ENCODE measurements at places on chromosomes 6 and 20.

GRCh38 chr20:34311118-34312023 lies 8.2 kb upstream of the AHCY start:
- no peak for DNase-seq

DNA sequence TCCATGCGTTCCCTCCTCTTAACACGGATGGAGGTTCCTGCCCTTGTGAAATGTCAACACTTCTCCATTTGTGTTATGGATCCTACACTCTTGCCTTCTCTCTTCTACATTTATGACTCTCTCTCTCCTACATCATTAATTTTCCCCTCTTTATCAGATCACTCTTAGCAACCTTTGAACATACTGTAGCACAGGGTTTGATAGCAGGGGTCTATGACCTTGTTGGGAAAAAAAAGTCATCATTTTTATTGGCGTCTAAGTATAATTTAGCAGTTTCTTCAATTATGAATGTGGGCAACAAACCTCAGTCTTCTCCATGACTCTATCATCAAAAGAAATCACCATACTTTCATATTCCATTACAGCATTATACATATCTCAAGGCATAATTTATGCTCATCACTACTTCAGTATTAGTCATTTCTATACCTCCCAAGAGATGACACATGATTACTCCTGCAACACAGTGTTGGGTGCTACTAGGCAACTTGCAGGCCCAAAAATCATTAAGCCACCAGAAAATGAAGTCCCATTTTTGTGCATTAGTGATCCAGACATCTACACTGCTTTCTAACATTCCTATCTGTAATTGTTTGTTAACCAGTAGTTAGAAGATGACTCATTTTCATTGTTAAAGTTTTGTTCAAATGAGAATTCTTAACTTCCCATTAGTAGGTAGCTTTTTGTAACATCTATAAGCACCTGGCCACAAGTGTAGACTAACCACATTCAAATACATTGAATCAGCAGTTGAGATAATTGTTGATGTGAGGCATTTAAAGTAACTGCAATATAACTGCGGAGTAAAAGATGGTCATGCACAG lies 9.5 kb downstream of the CYP39A1 start:
- DNase-seq, result no peak

DNA sequence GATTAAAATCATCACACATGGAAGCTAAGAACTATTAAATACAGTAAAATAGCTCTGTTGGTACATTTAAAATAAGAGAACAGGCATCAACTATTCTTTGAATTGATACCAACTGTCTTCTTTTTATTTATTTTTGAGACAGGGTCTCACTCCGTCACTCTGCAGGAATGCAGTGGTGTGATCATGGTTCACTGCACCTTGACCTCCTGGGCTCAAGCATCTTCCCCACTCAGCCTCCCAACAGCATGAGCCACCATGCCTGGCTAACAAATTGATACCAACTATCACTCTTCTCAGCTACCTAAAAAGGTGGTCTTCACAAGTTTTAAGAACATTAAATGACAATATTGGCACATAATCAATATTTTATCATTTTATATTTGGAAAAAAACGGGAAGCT lies 7.8 kb upstream of the PNISR start:
- no peak for DNase-seq

- no peak for DNase-seq
Observed at GRCh38 chr6:16844183-16844582, 82.9 kb upstream of the ATXN1 start.

Data from GM06990 (cell line).